ENCODE measurements at places on chromosomes 11 and 22.

- no peak for DNase-seq
These were observed 10.4 kb downstream of the OR51T1 start for GRCh38 chr11:4891996-4892640.

DNA sequence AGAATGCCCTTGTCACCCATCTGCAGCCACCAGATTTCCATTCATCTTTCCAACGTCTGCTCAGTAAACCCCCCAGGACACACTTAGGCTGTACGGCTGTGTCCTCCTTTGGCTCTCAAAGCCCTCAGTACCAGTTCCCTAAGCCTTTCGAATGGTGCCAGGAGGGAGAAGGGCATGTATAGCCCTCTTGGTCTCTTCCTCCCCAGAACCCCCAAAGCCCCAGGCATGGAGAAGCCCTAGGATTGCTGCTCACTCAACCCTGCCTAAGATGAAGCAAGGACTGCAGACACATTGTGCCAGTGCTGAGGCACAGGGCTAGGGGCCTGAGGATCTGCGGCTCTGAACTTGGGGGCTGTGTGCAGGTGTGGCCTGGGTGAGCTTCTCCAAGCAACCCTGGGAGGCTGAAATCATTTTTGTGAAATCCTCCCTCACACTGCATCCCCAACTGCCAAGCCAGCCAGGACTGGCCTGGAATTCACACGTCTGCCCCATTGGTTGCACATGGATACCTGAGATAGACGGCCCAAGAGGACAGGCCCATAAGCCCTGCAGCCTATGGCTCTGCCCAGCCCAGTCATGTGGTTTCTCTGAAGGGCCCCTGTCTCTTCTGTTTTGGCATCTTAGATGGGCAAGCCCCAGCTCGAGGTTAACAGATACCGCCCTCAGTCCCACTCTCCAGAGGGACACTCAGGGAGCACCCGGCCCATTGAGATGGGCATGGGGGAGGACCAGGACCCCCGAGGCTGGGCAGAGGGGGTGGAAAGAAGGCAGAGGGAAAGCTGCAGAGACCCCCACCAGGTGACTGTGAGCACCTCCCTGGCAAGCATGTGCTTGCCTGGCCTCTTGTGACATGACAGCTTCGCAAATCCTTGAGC lies 34.0 kb downstream of the KCNQ1OT1 start:
- no peak for DNase-seq

- no peak for DNase-seq
These were observed 49.3 kb downstream of the LRFN4 start for GRCh38 chr11:66906061-66906733.

DNA sequence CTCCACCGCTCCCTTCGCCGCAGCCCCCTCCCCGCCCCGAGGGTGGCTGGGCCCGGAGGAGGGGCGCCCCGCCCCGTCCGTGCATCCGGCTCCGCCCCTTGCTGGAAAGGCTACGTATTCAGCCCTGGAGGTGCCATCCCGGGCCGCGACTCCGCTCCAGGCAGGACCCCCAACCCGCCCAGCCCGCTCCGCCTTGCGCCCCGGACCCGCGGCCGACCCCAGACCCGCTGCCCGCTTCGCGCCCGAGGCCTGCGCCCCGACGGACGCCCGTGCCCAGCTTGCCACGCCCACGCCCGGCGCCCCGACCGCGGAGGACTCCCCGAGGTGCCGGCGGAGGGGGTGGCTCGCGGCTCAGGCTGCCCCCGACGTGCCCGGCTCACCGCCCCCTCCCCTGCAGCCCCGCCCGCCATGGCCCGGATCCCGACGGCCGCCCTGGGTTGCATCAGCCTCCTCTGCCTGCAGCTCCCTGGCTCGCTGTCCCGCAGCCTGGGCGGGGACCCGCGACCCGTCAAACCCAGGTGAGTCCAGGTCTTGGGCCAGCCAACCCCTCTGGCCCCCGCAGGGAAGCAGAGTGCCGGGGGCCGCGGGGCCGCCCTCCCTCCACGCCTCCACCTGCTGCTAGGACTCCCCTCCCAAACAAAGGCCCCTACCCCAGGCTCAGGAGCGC lies at the start of gene ADM2:
TSS of gene ADM2 (plus strand) at position 104 of the 667 bp plus-strand sequence. CDS start at position 409, 305 bp downstream.
- DNase-seq, result peak; percentile 58

GRCh38 chr11:33910958-33911339 lies 19.1 kb upstream of the LMO2 start:
- DNase-seq, result no peak

- no peak for DNase-seq
These were observed 68.6 kb upstream of the CCND1 start for GRCh38 chr11:69572233-69572860.

- no peak for DNase-seq
These were observed 1045.8 kb downstream of the TBC1D22A start for GRCh38 chr22:47808236-47808635.

DNA sequence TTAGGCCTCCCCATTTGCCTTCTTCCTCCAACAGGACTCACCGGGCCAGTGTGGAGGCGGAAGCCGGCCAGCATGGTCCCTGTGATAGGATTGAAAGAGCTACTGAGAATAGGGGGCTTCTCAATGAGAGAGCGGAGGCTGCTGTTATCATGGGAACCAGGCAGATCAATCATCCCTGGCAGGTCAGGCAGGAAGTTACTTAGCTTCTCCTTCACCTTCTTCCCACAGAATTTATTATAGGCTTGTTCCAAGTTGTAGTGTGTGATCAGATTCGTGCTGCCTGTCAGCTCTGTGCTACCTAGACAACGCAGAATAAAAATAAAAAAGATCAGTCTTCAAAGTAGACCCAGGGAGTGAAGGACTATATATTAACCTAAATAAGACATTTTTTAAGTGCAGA lies 7.1 kb downstream of the MED19 start:
- no peak for DNase-seq

DNA sequence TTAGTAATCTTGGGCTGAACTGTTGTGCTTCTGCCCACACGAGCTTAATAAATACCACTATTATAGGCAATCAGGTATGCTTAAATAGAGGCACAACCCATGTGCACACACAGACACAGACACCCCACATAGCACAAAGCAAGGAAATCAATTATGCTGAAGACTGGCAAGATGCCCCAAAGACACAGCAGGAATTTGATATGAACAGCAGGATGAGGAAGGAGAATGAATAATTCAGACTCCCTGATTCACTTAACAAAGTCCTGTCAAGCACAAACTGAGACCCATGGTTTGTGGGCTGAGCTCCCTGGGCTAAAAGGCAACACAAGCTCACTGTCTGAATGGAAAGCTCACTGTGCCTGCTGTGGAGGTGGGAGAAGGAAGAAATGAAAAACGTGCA lies 42.5 kb downstream of the RBFOX2 start:
- DNase-seq, result no peak

- no peak for DNase-seq
These were observed 52.9 kb downstream of the SGSM3 start for GRCh38 chr22:40423310-40423688.

DNA sequence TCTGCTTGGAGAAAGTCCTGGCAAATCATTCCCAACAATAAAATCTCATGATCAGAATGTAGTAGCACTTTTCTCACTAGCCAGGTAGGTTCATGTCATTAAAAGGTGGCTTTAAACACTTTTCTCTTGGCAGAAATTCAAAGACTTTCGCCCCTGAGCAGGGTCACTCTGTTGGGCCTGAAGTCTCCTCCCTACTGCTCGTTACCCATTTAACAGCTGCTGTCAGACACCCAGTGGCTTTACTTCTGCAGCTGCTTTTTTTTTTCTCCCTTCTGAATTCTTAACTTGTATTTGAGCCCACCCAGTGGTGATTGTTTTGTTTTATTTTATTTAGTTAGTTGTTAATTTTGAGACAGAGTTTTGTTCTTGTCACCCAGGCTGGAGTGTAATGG lies 25.0 kb downstream of the ARHGAP8 start:
- no peak for DNase-seq

DNA sequence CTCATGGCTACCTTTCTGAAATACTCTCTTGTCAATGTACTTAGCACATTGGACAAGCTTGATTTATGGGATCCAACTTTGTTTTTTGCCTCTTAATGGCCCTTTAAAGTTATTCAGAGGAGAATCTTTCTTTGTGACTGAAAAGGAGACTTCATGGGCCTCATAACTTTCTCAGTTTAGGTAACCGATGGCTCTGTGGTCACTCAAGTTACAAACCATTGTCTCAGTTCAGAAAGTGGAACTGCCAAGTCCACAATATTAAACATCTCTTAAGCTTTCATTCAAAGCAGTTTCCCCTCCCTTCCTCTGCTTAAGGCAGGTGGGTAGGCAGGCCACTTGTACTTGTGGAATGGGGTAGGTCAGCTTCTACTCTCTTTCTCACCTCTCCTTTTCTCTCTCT lies 12.3 kb upstream of the ARL14EP start:
- DNase-seq, result no peak

GRCh38 chr11:87120937-87121336 lies 83.2 kb downstream of the TMEM135 start:
- DNase-seq, result no peak

DNA sequence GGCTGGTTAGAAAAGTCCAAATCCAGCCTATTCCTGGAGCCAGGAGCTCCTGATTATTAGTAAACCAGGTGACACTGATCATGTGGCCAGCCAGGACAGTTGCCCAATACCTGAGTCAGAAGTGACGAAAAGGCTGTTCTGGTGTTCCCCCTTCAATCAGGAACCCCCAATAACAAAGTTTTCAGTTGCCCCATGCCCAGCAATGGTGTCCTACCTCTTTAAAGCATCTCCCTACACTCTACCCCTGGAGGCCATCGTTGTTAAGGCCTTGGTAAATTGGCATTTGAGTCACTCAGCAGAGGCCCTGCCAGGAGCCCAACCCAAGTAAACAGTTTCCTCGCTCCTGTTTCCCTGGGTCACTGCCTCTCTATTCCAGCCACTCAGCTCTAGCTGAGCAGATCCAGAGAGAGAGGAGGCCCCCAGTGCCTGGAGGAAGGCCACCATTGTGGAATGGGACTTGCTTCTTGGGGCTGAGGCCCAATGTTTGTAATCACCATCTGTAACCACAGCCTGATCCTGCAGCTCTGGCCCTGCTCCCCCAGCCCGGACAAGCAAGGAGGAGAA lies 25.0 kb downstream of the ARHGAP1 start:
- no peak for DNase-seq

- DNase-seq, result no peak
These were observed 27.1 kb upstream of the WNT11 start for GRCh38 chr11:76233196-76233921.

- DNase-seq, result no peak
These were observed 11.9 kb downstream of the MGAT3 start for GRCh38 chr22:39468487-39469325.

DNA sequence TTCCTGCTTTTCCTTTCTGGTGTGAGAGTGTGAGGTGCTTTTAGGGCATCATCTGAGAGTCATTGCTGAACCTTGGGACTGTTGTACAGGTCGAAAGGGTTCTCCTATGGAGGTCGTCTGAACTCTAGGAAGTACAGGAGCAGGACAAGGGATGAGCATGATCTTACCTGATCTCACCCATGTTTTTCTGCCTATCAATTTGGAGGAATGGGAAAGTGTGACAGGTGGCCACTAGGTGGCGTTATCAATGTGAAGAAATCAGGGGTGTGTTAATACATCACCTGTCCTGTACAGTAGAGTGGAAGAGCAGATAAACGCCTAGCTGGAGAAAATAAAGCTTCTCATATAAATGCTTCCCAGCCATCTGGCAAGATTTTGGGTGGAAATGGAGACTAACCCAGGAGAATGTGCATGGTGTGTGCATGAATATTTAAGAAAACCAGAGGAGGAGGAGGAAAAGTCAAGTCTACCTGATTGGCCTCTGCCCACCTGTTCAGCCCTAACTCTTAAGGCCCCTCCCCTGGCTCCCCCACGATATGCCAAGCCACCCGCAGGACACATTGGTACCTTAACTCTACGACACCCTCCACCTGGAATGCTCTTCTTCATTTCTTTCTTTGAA lies 72.0 kb upstream of the NARS2 start:
- peak; percentile 28 for DNase-seq

- no peak for DNase-seq
These were observed 206.1 kb upstream of the ARHGAP20 start for GRCh38 chr11:110918351-110918750.

GRCh38 chr11:86148345-86148747 lies 79.5 kb upstream of the PICALM start:
- DNase-seq, result no peak

DNA sequence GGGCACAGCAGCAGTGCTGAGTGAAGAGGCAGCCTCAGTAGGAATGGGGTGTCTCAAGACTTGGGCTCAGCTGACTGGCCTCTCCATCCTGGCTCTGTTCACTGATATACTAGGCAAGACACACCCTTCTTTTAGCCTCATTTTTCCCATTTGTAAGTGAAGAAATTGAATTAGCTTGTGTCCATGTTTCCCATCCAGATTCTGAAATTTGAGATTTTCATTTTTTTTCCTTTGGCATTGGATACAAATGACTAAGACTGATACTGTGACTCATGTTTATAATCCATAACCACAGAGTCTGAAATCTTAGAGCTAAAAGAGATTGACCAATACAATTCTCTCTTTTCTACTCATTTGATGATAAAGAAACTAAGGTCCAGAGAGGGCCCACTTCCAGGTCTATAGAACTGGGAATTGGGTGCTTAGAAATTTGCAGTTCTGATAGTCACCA lies 110.9 kb downstream of the KCNC1 start:
- no peak for DNase-seq

- DNase-seq, result no peak
These were observed 43.8 kb downstream of the KCNQ1OT1 start for GRCh38 chr11:2655834-2656622.

DNA sequence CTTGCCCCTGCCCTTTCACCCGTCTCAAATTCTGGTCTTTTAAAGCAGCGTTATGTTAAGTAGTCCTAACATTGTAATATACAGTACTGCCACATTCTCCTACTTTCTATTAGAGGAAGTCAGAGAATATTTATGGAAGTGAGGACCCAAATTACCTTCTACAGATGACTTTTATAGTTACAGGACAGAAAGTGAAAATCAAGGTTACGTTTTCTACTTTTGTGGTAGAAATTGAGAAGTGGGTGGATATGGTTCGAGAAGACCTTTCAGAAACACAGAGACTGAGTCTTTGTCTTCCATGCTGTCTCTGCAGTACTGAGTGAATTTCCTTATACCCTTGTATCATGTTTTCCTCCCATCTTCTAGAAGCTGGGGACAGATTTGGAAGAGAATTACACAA lies 17.1 kb downstream of the SC5D start:
- no peak for DNase-seq

DNA sequence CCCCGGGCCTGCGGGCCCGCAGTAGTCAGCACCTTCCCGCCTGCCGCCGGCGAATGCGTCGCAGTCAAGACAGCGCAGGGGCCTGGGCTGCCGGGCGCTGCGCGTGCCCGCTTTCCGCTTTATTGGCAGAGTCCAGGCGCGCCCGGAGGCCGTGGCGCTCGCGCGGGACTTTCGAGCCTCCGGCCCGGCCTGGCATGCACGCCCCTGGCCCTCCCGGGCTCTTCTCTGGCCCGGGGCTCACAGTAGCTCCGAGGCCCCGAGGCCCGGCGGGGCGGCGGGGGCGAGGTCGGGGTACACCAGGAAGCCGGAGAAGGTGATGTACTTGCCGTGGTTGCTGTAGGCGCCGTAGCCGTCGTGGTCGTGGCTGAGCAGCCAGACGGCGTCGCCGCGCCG lies 3.1 kb downstream of the FAM180B start:
- DNase-seq, result no peak

DNA sequence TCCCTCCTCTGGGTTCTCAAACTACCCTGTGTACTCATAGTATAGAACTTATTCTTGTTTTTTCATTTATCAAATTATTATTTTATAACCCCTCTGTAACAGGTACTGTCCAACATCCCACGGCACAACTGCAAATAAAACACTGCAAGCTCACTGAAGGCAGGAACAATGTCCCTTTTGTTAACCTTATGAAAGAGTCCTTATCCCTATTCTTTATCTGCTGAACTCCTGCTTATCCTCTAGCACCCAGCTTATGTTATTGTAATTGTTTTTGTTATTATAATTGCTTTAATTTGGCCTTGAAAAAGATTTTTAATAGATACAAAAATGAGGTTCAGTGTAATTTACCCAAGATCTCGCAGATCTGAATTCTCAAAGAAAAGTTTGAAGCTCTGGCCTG lies 130.4 kb downstream of the MSANTD4 start:
- DNase-seq, result no peak

Measured in stimulated activated CD4-positive, alpha-beta T cell treated with anti-CD3 and anti-CD28 coated beads, Interleukin-2, amount 100 ng/mL, for 4 hours (primary cell).